HFFc6 (cell line): ENCODE measurements at places on chromosomes 16 and 17. TPM values are rescaled to one million over a fixed set of nuclear protein-coding genes. Genes with fewer than 3 reads are reported as not detected.
A peak's percentile ranks its signal among the peaks of the same experiment; 100 is the strongest.

Gene SMTNL2
- not detected in 3 replicates for total RNA-seq

Gene KRT39
- not detected in 3 replicates for total RNA-seq

Gene HYDIN
- total RNA-seq = 0.37 TPM in 1 of 2 replicates, not detected in the other

Gene CDRT4
- total RNA-seq = 1.5 to 4.6 TPM (median 2.0 TPM) in 3 replicates

Gene CSH1
- total RNA-seq = not detected in 3 replicates

Gene NPIPA5
- total RNA-seq = 0.24 to 0.85 TPM (median 0.26 TPM) in 3 replicates

Gene PERCC1
- total RNA-seq = not detected in 3 replicates

Gene KRT12
- not detected in 3 replicates for total RNA-seq

GRCh38 chr17:18031955-18032354 lies 7.0 kb downstream of the ATPAF2 start:
- no peaks in the 10 kb centered on the region for H3K36me3 ChIP-seq
- no peak for DNase-seq
- no peaks in the 10 kb centered on the region for H3K27me3 ChIP-seq
- no peak overlapping the region for H3K4me3 ChIP-seq

GRCh38 chr16:57830890-57831484 lies 28.7 kb upstream of the KIFC3 start:
- no peaks in the 10 kb centered on the region for H3K36me3 ChIP-seq
- DNase-seq = no peak
- no peak overlapping the region for H3K4me3 ChIP-seq
- peaks cover 30% of the 10 kb centered on the region for H3K4me1 ChIP-seq
- peaks cover 15% of the 10 kb centered on the region for H3K27me3 ChIP-seq

DNA sequence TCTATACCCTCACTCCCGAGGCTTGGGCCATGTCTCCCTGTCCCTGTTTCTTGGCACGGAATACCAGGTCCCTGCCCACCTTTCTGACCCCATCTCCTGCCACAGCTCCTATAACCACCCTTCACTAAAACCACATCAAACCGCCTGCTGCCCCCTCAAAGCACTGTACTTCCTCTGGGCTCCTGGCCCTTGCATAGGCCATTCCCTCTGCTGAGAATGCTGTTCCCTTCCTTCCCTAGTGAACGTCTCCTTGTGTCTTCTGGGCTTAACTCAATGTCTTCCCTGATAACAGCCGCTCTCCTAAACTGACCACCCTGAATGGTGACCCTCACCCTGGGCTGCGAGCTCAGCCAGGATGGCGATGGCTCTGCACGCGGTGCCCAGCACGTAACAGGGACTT lies 10.7 kb downstream of the AANAT start:
- no peak overlapping the region for H3K4me3 ChIP-seq
- no peak for DNase-seq
- H3K27ac ChIP-seq = no peak overlapping the region
- no peaks in the 10 kb centered on the region for H3K36me3 ChIP-seq

GRCh38 chr17:75267153-75267410 lies 3.9 kb downstream of the MIF4GD start:
- H3K4me1 ChIP-seq = peaks cover 29% of the 10 kb centered on the region
- no peak overlapping the region for H3K4me3 ChIP-seq
- peaks cover 12% of the 10 kb centered on the region for H3K36me3 ChIP-seq
- H3K27ac ChIP-seq = no peak overlapping the region

DNA sequence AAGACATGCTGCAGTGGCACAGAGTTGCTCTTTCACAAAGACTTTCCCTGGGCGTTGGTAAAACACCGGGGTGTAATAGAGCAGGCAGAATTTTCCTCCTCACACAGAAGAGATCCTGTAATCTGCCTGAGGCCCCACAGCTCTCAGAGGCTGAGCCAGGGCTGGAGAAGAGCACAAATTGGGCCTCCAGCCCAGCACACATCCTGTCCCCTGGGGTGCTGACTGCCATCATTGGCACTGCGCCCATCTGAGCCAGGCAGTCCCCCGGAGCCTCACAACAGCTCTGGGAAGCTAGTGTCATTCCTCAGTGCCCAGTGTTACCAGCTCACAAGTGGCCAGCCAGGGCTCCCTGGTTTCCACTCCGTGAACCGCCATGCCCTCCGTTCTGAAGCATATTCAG lies 119.4 kb downstream of the SOCS1 start:
- no peaks in the 10 kb centered on the region; the same call in 1 of the 2 replicates for H3K27me3 ChIP-seq
- peak overlapping the region; percentile 97 for H3K27ac ChIP-seq
- peaks cover 74% of the 10 kb centered on the region for H3K4me1 ChIP-seq

- no peak overlapping the region for H3K27ac ChIP-seq
- H3K27me3 ChIP-seq = peaks cover 3% of the 10 kb centered on the region; the same call in 1 of the 2 replicates
- DNase-seq = no peak
- peaks cover 12% of the 10 kb centered on the region for H3K4me1 ChIP-seq
- H3K4me3 ChIP-seq = no peak overlapping the region
- H3K36me3 ChIP-seq = no peaks in the 10 kb centered on the region
These were observed 24.4 kb downstream of the TBC1D3B start for GRCh38 chr17:36151891-36152638.

DNA sequence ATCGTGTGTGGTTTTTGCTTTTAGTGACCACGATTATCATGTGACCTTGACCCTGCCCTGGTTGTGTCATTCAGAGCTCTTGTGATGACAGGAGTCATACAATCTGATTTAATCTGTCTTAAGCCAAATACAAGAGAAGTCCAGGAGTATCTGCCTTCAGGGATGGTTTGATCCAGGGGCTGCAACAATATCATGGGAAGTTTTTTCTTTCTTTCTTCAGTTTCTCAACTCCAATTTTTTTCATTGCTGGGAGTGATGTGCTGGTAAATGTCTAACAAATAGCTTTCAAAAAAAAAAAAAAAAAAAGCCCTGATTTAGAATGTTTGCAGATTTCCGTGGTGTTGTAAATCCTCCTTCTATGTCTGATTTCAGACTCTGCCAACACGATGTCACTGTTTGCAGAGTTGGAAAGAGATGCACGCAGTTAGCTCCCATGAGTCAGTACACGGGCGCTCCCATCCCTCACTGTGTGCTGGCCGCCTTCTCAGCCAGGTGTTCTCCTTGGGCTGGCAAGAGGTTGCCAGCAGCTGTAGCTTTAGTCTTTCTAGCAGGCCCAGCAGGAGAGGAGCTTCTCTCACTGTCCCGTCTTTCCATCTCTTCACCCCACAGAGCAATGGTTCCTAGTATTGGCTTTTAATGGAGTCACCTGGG lies 229.7 kb downstream of the SNX29 start:
- peaks cover 32% of the 10 kb centered on the region for H3K4me1 ChIP-seq
- peaks cover 3% of the 10 kb centered on the region for H3K27me3 ChIP-seq
- H3K4me3 ChIP-seq = no peak overlapping the region
- H3K27ac ChIP-seq = no peak overlapping the region

GRCh38 chr17:57561072-57561861 lies 183.8 kb downstream of the CCDC182 start:
- H3K4me3 ChIP-seq = no peak overlapping the region
- H3K27ac ChIP-seq = no peak overlapping the region
- peaks cover 36% of the 10 kb centered on the region for H3K4me1 ChIP-seq
- H3K27me3 ChIP-seq = peaks cover 2% of the 10 kb centered on the region; the same call in 1 of the 2 replicates

DNA sequence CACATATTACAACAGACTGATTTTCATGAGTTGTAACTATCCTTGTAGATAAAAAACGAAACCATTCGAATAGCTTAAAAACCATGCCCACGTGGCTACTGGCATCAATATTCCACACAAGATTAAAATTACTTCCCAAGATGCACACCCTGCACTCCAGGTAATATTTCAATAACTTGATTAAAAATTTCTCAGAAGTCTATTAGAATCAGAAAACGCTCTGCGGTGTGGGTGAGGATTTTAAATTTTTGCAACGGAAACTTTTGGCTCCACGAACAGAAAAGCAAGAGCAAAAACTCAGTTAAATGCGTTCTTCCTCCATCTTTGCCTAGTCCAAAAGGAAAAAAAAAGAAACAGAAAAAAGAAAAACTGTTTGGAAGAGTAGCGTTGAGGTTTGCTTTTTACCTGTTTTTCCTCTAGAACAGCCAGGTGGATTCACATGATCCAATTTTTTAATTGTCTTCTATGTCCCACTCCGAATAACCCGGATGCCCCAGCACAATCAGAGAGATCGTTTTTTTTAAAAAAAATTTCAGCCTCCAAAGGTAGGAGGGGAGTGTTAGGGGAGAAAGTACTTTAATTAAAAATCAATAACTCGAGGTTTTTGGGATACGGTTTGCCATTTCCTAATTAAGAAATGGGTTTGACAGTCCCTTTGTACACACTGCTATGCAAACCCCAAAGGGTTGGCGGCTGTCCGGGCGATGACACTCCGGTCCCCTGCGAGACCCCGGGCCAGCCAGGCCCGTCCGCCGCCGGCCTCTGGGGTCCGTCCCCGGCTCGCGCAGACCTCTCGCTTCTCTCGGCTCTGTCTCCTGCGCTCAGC lies 708 bp upstream of the NFAT5 start:
- peak overlapping the region; percentile 91 for H3K4me3 ChIP-seq
- H3K36me3 ChIP-seq = peaks cover 31% of the 10 kb centered on the region
- peaks cover 1% of the 10 kb centered on the region for H3K27me3 ChIP-seq
- peaks cover 42% of the 10 kb centered on the region for H3K4me1 ChIP-seq
- H3K27ac ChIP-seq = peak overlapping the region; percentile 89
- no peak for DNase-seq

- no peaks in the 10 kb centered on the region for H3K36me3 ChIP-seq
- no peak overlapping the region for H3K27ac ChIP-seq
- H3K4me3 ChIP-seq = no peak overlapping the region
- H3K4me1 ChIP-seq = no peaks in the 10 kb centered on the region
- DNase-seq = no peak
These were observed 52.7 kb upstream of the CRHR1 start for GRCh38 chr17:45731459-45731858.

DNA sequence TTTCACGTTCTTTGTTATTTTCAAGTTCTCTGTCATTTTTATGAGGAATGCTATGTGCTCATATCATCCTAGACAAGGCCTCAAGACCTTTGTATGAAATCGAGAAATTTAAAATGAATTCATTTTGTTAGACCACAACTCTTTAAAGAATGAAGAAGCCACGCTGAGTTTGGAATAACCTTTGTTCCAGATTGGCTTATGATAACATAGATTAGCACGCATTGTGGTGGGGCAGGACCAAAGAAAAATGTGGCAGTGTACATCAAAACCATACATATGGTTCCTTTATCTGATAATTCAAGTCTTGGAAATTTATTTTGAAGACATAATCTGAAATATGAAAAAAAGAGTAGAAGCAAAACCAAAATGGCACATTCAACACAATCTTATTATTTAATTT lies 2.2 kb downstream of the HSD17B2 start:
- no peaks in the 10 kb centered on the region; the same call in 1 of the 2 replicates for H3K27me3 ChIP-seq
- peaks cover 29% of the 10 kb centered on the region for H3K4me1 ChIP-seq
- DNase-seq = no peak
- no peak overlapping the region for H3K27ac ChIP-seq
- H3K4me3 ChIP-seq = no peak overlapping the region
- no peaks in the 10 kb centered on the region for H3K36me3 ChIP-seq

DNA sequence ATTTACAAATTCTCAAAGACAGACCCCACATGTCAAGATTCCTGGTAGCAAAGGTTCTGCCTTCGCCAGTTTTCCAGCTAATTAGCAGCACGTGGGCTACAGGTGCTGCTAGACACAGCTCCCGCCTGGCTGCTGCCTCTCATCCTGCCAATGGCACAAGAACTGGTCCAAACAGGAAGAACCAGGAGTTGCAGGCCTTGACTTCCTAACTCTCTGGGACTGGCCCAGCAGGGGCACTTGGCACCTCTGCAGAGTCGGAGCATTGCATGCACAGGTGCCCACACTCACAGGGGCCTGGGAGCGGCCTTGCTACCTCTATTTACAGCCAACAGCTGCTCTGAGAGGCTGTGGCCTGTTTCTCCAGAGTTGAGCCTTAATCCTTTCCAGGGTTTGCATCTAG lies 39.6 kb downstream of the TK2 start:
- DNase-seq = no peak
- no peak overlapping the region for H3K4me3 ChIP-seq
- peaks cover 8% of the 10 kb centered on the region for H3K36me3 ChIP-seq
- no peak overlapping the region for H3K27ac ChIP-seq
- H3K4me1 ChIP-seq = peaks cover 47% of the 10 kb centered on the region

- no peak overlapping the region for H3K4me3 ChIP-seq
- no peaks in the 10 kb centered on the region for H3K4me1 ChIP-seq
- no peaks in the 10 kb centered on the region for H3K36me3 ChIP-seq
- no peaks in the 10 kb centered on the region for H3K27me3 ChIP-seq
These were observed 532.3 kb downstream of the CDH13 start for GRCh38 chr16:83159049-83159448.

DNA sequence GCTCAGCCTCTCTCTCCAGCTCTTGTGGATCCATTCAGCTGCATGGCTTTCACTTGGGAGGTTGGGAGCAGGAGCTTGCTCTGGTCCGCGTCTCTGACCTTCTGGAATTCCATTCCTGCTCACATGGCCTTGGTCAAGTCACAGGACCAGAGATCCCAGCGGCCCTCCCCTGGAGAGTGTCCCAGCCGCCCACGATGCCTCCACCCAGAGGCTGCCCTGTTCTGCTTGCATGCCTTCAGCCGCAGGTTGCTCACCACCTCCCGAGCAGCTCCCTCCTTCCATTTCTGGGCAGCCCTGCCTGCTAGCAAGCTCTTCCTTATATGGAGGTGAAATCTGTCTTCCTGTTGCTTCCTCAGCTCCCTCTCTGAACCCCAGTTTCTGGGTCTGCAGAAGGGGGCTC lies 32.6 kb downstream of the RAI1 start:
- H3K36me3 ChIP-seq = no peaks in the 10 kb centered on the region
- peak overlapping the region; percentile 97 for H3K27ac ChIP-seq
- H3K4me3 ChIP-seq = peak overlapping the region; percentile 60
- H3K27me3 ChIP-seq = peaks cover 5% of the 10 kb centered on the region
- H3K4me1 ChIP-seq = peaks cover 81% of the 10 kb centered on the region

GRCh38 chr16:16109453-16110110 lies 113.7 kb downstream of the ABCC6 start:
- peaks cover 7% of the 10 kb centered on the region for H3K27me3 ChIP-seq
- H3K4me3 ChIP-seq = no peak overlapping the region
- no peak for DNase-seq
- no peak overlapping the region for H3K27ac ChIP-seq
- H3K36me3 ChIP-seq = peaks cover 33% of the 10 kb centered on the region
- no peaks in the 10 kb centered on the region for H3K4me1 ChIP-seq

DNA sequence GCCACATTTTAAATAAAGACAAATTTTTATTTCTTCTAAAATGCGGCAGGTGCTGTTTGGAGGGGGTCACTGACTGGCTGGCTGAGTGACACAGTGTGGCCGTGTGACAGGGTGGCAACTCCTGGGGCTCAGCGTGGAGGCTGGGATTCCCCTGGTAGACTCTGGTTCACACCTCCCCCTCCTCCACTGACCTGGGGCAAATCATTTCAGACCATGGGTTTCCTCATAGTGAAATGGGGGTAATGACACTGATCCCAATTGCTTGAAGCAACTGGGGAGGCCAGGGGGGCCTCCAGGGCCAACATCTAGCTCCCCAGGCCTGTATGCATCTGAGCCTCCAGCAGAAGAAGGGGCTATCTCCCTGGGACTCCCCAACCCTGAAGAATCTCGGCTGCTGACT lies 6.6 kb downstream of the HSD11B2 start:
- H3K4me1 ChIP-seq = no peaks in the 10 kb centered on the region
- no peak for DNase-seq
- H3K4me3 ChIP-seq = no peak overlapping the region
- peaks cover 7% of the 10 kb centered on the region for H3K36me3 ChIP-seq
- H3K27me3 ChIP-seq = peaks cover 2% of the 10 kb centered on the region

GRCh38 chr16:14155572-14156190 lies 84.6 kb downstream of the MRTFB start:
- no peak for DNase-seq
- H3K27me3 ChIP-seq = no peaks in the 10 kb centered on the region
- no peak overlapping the region for H3K27ac ChIP-seq
- H3K36me3 ChIP-seq = no peaks in the 10 kb centered on the region
